T-helper 9 cell (primary cell): ENCODE measurements at places on chromosomes 6 and 20.

GRCh38 chr6:101918471-101918870 is 525.0 kb downstream of the GRIK2 start:
- no peak for DNase-seq

DNA sequence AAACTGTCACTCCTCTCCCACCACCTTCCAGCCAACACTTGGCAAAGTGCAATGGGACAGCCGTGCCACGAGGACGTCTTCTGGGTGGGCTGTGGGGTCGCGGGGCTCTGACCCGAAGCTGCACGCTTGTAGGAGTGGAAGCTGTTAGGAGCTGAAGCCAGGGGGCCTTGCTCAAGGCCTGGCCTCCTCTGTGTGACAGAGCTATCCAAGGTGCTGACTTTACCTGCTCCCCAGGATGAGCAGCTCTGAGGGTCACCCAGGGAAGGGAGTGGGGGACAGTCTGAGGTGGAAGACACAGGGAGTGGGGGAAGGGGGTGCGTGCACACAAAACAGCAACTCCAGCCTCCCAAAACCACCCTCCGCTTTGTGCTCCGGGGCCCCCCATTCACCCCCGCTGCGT is 17.5 kb upstream of the CHRNA4 start:
- no peak for DNase-seq

DNA sequence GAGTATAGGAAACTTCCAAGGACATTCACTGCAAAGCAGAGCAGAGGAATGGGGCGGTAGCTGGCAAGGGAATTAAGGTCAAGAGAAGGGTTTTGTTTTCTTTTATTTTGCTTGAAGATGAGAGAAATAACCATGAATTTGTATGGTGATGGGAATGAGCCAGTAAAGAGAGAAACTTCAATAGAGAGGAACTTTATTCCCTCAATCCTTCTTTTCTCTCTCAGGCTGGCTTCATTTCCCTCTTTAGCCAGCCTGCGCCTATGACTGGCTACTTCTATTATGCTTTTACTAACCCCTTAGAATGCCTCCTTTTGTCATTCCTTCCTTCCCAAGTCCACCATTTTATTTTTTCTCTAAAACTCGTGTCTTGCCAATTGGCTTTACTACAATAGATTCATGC is 101.4 kb upstream of the CEP85L start:
- DNase-seq = no peak

GRCh38 chr20:32752458-32753250 is 9.4 kb upstream of the COMMD7 start:
- no peak for DNase-seq

DNA sequence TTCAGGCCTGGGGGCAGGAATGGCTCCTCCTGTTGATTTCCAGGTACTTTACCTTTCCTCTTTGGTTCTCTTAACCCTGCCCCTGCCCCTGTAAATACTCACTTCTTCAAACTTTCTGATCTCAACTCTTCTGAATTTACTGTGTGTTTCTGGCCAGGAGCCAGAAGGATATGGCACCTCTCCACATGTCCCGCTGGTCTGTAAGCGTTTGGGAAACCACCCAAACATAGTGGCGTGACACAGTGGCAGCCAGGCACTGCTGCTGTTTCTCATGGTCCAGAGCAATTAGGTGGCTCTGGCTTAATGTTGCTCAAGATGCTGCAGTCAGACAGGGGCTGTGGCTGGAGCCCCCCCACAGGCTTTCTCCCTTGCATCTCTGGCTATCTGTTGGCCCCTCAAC is 374.5 kb downstream of the RNGTT start:
- no peak for DNase-seq

DNA sequence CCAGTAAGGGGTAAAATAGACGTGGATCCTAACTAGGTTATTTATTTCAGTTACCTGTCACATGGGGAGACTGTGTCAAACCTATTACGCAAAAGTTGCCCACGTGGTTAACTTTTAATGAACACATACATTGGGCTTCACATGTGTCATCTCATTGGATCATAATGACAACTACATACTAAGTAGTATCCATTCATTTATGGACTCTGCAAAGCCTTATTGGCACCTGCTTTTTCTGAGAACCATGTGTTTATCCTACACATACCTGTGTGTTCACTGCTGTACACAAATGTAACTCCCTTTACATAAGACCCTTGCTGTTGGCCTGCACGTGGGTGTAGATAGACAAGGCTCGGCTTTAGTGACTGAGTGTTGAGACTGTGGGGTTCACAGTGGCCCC is 5.1 kb downstream of the BPIFA1 start:
- no peak for DNase-seq

DNA sequence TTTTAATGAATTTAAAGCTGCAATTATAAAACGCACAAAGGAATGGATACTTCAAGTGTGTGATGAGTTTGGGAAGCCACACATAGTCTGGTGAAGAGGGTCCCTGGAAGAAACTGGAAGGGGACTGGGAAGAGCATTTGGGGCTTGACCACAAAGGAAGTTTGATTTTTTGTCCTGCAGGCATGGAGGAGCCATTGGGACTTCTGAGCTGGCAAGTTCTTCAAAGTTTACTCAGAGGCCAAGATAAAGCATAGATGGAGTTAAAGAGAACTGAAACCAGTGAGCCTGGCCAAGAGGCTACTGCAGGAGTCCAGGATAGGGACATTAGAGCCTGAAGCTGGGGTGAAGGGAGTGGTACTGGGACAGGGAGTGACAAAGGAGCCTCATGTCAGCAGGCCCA is 95.0 kb downstream of the AIG1 start:
- DNase-seq = no peak

- no peak for DNase-seq
Observed at GRCh38 chr6:79586548-79586947, 44.6 kb upstream of the SH3BGRL2 start.

DNA sequence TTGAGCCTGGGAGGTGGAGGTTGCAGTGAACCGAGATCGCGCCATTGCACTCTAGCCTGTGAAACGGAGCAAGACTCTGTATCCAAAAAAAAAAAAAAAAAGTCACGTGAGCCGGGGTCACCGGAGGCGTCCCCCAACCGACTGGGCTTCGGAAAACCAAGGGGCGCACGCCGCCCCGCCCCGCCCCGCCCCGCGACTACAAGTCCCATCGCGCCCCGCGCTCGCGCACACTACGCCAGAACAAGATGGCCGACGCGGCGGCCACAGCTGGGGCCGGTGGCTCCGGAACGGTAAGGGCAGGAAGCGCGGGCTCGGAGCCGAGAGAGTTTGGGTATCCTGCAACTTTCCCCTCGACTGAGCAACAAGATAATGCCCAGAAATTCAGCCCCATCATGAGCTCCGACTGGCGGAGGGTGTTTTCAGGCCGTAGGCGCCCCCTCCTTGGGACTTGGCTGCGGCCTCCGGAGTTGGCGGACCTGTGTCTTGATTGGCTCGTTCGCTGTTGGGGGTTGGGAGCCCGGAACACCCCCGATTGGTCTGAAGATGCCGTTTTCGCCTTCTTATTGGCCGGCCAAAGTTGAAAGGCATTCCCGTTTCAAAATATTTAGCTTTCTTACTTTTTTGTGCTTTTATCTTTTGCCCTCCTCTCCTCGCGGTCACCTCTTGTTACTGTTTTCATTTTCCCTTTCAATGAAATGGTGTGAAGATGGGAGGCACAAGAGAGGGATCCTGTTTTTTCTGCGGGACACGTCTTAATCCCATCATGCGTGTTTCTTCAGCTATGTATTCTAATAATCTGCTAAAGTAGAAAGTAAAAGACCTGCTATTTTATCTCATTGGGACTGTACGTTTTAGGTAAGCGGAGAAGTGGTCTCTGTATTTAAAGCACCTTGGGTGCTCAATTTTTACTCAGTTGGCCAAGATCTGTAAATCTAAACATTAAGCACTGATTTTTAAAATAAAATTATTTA is at the start of gene TAF8:
TSS of gene TAF8 (plus strand) at position 228 of the 971 bp plus-strand sequence. CDS start at position 246, 18 bp downstream.
- DNase-seq = peak; percentile 78

DNA sequence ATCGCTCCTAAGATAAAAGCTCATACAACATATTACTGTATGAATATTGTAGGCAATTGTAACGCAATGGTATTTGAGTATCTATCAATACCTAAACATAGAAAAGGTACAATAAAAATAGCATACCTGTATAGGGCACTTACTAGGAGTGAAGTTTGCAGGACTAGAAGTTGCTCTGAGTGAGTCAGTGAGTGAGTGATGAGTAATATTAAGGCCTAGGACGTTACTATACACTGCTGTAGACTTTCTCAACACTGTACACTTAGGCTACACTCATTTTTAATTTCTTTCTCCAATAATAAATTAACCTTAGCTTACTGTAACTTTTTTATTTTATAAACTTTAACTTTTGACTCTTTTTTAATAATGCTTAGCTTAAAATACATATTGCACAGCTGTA is 546.9 kb downstream of the HACE1 start:
- no peak for DNase-seq

DNA sequence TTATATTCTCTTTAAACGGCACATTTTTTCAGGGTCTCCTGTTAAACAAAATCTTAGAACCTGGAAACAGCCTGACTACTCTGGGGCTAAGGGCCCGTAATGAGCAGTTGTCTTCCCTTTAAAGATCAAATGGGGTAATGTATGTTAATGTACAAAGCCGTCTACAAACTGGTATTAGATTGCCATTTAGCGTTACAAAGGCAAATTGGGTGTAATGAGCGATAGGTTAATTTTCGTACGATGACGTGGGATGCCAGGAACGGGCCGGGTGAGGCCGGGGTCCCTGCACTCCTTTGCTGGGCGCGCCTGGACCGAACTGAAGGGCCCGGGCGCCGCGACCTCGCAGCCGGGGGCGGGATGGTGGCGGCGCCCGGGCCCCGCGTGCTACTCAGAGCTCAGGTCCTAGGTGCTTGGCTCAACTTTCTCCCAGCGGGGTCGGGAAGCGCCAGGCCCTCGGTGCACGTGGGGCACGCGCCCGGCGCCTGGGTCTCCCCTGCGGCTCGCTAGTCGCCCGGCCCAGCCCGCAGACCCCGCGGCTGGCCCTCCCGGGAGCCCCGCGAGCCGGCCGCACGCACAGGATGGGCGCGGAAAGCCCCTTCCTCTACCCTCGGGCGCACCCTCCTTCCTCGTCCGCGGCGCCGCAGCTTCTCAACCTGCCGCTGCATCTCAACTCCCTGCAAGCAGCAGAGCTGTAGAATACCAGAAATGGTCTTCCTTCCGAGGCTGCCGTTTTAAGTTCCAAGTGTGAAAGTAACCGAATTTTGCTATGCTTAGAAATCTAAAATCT is 5.9 kb downstream of the NKX2-4 start:
- no peak for DNase-seq

DNA sequence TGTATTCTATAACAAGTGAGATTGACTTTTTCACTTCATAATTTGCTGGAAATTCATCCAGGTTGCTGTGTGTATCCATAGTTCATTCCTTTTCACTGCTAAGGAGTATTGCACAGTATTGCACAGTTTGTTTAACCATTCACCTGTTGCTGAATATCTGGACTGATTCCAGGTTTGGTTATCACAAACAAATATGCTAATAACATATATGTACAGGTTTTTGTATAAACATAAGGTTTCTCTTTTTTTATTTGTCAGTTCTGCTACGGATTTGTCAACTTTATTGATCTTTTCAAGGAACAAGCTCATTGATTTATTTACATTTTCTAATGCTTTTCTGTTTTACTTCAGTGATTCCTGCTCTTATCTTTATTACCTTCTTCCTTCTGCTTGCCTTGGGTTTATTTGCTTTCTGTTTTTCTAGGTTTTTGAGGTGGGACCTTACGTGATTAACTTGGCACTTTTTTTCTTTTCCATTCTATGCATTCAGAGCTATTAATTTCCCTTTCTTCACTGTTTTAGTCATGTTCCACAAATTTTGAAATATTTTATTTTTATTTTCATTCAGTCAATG is 117.0 kb upstream of the OGFRL1 start:
- DNase-seq = no peak

GRCh38 chr6:37537548-37537947 is 37.9 kb upstream of the CCDC167 start:
- DNase-seq = no peak

- DNase-seq = peak; percentile 68
Observed at GRCh38 chr6:159134701-159135364, 34.4 kb upstream of the FNDC1 start.

- no peak for DNase-seq
Observed at GRCh38 chr6:42259841-42260395, 42.3 kb upstream of the MRPS10 start.

DNA sequence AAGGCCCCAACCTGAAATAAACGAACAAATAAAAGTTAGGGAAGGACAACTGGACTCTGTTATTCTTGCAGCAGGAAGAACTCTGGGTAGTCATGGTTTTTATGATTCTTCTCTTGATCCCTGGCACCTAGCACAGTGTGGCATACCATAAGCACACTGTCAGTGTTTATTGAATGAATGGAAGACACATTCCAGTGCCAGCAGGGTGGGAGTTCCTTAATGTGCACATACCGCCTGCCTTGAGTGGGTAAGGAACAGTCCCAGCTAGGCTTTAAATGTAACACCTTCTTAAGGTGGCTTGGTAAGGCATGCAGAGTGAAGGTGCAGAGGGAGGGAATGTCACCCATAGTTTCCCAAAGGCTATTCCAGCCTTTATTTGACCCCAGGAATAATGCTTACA is 162.9 kb upstream of the CEP162 start:
- DNase-seq = no peak

GRCh38 chr20:11323816-11324215 is 593.9 kb upstream of the BTBD3 start:
- DNase-seq = no peak

DNA sequence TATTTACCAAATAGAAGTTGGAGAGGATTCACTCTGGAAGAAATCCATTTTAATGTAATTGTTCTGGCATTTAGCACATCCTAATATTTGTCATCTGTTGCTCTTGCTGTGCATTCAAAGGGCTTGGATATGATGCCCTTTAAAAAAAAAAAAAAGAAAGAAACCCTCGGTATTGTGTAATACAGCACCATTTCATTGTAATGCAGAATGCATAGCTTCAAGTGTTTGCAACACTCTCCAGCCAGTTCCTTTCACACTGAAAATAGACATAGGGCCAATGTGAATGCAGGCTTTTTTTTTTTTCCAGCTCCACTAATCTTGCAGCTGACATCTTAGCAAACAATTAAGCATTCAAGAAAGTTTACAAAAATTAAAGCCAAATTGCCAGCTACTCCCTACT is 197.4 kb upstream of the POU3F2 start:
- DNase-seq = no peak

- DNase-seq = no peak
Observed at GRCh38 chr6:138787138-138787537, 8.7 kb upstream of the ECT2L start.

DNA sequence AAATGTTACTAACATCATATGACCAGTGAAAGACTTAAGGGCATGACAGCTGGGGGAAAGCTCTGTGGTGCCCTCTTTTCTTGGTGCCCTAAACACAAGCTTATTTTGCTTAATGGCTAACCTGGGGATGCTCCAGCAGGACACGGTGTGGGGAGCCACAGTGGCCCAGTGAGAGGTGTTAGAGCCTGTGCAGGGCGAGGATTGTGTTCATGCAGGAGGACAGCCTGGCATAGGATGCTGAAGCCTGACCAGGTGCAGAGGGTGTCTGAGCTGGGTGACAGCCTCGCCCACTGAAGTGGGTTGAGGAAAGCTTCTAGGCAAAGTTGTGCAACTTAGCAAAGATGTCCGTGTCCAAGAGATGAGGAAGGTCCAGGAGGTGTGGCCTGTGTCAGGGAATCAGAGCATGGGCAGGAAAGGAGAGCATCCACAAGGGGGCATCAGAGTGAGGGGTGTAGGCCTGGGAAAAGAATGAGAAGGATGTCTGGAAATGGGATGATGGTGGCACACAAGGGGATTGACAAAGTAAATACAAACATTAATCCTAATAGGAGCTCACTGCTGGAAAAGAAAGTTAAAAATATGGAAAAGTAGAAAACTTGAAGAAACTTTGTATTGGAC is 33.9 kb downstream of the SLC17A4 start:
- peak; percentile 32 for DNase-seq
